ENCODE measurements at places on chromosomes 2 and 18.

- no peak for DNase-seq
Measured at GRCh38 chr2:157777427-157777826, 98.7 kb downstream of the ACVR1 start.

DNA sequence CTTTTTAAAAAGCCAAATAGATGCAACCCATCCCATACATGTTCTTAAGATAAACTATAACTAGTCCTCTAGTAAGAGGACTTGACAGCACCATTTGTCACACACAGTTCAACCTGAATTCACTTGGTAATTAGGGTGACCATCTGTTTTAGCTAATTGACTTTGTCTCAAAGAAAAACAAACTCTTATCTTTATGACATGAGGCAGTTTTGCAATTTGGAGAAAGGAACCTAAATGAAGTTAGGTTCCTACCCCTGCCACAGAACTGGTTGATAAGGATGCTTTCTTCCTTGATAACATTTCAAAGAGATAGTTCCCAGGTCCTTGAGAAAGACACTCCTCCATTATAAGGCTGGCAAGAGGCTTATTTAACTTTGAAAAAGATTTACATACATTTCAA lies 57.4 kb upstream of the LRRTM1 start:
- no peak for DNase-seq

DNA sequence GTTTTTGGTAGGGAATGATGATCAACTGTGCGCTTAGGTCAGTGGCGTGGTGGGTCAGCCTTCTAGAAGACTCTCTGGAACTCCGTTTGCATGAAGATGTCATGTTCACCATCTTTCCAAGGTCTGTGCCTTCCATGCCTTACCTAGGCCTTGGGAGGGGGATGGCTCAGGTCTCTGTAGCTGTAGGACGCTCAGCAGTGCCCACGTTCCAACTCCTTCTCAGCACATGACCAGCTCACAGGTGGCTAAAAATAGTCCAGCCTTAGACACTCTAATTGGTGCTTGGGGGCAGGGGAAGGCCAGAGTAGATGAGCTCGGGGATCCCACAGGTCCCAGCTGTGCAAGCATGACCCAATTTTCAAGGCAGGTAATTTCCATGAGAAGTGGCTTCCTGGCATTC lies 42.3 kb upstream of the TEX51 start:
- DNase-seq = no peak

DNA sequence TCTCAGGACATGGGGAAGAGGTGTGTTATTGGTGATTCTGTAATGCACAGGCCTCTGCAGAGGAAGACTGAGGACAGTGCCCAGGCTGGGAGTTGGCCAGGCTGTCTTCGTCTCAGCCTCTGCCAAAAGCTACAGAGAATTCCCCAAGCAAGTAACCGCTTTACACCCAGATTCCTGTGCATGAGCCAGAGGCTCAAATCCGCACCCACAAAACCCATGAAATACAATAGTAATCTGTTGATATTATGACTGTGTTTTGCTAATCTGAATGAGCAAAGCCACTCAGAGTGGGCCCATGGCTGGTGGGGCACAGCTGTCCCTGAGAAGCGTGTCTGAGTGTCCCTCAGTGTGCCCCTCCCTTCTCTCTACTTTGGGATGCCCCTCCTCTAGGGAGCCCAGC lies 149.5 kb upstream of the PXDN start:
- DNase-seq = no peak

- no peak for DNase-seq
Measured at GRCh38 chr2:145638675-145639074, 1118.8 kb upstream of the ZEB2 start.

DNA sequence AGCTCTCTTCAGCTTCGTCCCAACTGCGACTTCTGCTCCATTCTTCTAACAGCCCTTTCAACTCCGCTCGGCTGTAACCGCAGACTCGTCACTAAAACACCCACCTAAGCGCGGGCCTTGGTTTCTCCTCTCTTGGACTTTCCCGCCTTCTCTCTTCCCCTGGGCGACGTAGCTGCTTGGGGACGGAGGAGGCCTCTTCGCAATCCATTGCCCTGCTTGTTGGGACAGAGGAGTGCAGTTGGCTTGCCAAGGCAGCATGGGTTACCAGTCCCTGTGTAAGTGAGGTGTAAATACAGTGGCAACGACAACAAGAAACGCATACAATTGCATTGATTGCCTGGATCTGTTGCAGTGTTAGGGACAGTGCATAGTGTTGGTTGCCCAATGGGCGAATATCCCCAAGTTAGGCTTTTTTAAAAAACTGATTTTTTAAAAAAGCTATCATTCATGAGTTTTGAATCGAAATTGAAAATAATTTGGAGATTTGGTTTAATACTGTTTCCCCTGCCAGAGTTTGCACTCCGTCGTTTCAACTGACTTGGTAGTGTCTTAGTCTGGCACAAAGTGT lies 484 bp upstream of the DARS1 start:
- DNase-seq = peak; percentile 60

GRCh38 chr2:216829533-216829932 lies 30.3 kb downstream of the TNP1 start:
- no peak for DNase-seq

GRCh38 chr2:37738266-37738885 lies 66.9 kb upstream of the CDC42EP3 start:
- no peak for DNase-seq

GRCh38 chr2:37767046-37767445 lies 95.6 kb upstream of the CDC42EP3 start:
- DNase-seq = no peak

GRCh38 chr2:118861731-118862130 lies 14.3 kb upstream of the EN1 start:
- no peak for DNase-seq

DNA sequence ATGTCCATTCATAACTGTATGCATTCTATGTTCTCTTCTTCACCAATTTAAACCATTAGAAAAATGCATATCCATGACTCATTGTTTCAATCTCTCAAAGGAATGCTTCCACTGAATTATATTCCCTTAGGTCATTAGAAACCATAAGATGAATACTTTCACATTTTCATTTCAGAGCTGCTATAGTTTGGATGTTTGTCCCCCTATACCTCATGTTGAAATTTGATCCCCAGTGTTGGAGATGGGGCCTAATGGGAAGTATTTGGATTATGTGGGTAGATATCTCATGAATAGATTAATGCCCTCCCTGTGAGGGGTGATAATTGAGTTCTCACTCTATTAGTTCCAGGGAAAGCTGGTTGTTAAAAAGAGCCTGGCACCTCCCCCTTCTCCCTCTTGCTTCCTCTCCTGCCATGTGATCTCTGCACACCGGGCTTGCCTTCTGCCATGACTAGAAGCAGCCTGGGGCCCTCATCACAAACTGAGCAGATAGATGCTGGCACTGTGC lies 35.7 kb downstream of the THUMPD2 start:
- no peak for DNase-seq

DNA sequence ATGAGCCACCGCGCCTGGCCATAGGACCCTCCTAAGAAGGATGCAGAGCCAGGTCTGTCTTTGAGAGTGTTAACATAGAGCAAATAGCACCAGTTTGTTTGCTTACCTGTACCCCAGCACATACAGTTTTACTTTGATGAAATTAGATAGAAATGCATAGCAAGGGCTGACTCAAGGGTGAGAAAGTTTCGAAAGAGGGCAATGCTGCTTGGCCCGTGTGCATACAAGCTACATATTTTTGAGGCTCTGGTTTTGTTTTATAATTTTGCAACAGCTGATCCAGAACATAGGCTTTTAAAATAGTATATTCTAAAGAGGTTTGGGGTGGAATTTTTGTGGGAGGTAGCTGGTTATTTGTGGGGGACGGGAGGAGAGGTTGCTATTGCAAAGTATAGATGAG lies 151.7 kb downstream of the MCFD2 start:
- DNase-seq = no peak

DNA sequence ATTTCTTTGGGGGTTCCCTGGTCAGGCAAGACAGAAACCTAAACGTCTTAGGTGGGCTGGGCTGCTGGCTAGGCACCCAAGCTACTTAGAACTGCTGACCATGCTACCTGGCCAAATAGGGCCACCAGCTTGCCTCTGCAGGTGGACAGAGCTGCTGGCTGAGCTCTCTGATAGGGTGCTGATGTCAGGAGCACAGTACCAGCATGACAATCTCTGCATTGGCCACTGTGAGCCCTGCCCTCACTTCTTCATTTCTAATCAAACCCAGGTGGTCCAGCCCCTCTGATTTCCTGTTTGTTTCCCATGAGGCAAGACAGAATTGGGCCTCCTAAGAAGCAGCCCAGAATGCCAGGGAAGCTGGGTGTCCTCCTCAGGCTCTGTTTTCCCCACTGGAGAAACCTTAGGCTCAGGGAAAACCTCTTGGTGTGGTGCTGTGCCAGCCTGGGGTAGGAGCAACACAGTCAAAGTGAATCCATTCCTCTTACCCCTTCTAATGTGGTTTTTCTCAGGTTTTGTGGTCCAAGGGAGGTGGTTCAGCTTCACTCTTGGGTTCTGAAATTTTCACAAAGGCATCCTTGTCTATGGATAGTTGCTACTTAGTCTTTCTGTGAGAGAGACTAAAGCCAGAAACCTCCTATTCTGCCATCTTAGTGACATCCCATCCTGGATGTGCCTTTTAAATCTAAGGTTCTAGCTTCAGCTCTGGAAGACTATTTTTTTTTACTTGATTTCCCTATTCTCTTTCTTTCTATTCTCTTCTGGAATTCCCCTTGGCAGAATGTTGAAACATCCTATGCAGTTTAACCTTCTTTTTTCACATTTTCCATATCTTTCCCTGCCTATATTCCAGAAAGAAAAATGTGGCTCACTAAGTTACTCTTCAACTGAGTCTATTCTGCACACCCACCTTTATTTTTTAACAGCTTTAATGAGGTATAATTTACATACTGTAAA lies 15.2 kb downstream of the SP100 start:
- DNase-seq = no peak
